GM10248 (cell line): ENCODE measurements at places on chromosomes 4 and X.

DNA sequence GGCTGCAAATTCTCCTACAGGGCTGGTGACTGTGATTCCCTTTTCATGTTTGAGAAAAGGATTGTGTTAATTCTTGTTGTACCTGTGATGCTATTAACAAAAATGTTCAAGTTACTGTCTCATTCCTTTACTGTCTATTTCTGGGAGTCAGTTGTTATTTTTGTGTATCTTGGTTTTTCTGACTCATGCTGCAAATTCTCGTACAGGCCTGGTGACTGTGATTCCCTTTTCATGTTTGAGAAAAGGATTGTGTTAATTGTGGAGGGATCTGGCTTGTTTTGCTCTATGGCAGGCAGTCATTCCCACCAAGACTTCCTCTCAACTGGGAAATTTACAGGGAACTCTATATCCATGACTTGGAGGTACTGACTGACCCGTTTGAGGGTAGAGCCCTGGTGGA, 693.4 kb upstream of the INTU start:
- no peak for DNase-seq

DNA sequence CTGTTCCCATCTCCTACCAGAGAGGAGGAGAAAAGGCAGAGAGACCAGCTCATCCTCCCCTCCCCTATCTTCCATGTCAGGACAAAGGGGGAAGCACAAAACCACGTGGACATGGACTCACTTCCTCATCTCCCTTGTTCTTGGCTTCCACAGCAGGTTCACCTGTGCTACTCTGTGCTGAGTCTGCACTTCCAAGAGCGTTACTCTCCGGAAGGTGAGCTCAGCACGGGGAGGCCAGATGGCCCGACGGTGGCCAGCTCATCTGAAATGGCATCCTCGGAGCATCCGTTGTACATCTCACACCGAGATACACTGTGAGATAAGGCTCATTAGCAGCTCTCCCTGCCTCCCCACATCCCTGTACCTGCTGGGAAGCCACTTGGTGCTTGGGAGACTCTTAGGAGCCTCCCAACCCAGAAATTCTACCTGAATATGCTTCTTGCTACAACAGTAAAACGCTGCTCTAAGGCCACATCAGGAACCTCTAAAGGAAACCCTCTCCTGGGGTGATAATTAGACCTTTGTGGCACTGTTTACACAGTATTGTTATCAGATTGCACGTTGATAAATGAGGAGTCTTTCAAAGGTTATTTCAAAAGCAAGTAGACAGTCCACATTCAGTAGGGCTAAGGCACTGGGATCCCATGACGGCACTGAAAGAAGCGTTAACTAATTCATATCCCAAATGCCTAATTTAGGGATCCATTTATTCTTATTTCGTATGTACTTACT, 19.4 kb downstream of the LGI2 start:
- DNase-seq: no peak

- no peak for DNase-seq
Observed at GRCh38 chr4:109075621-109076020, 226.8 kb downstream of the COL25A1 start.

- no peak for DNase-seq
Observed at GRCh38 chr4:14315129-14315528, 687.2 kb upstream of the CPEB2 start.

- DNase-seq: no peak
Observed at GRCh38 chr4:150117629-150118028, 39.4 kb downstream of the DCLK2 start.

DNA sequence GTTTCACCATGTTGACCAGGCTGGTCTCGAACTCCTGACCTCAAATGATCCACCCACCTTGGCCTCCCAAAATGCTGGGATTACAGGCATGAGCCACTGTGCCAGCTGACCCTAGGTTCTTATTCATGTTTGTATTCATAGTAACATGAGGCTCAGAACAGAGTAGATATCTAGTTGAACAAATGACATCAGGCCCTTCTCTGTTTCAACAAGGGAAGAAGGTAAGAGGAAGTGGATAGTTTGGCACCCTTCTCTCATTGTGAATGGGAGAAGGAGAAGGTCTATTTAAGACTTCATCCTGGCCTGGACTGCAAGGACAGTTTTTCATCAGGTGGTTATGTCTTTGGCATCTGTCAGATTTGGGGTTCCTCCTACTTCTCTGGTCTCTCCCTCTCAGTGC, 13.8 kb downstream of the GJB1 start:
- no peak for DNase-seq

DNA sequence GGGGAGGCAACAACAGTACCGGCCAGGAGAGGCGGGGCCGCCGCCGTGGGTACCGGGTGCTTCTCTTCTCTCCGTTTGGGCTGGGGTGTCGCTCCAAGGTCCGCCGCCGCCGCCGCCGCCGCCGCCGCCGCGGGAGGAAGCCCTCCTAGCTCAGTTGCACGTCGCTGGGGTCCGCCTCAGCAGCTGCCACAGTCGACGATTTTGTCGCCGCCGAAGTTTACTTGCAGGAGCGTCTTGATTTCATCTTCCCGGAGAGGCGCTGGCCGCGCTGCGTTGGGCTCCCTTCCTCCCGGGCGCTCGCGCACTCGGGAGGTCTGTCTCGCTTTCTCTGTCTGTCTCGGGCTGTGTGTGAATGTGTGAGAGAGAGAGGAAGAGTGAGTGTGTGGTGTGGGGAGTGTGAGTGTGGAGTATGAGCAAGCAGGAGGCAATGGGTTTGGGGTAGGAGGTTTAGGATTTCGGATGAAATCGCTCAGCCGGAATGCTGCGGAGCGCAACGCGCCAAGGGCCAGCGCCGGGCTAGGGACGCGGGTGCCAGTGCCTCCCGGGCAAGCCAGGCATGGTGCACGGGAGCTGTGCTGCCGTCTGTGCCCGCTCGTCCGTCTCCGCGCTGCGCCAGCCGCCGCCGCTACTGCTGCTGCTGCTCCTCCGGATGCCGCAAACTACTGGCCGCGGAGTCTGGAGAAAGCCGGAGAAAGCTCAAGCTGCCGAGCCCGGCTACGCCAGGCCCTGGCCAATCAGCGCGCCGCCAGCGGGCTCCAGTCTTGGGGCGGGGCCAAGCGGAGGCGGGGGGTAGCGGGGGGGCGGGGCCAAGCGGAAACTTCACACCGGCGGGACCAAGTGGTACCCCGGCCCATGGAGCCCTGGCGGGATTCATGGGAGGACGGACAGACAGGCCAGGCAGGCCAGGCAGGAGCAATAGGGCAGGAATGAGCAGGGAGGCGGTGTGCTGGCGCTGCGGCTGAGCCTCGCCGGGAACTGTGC, at the start of gene PCDH19:
Gene PCDH19, minus strand, starts transcription at position 664 of the 981 bp plus-strand sequence. CDS start 1,676 bp downstream, outside the sequence.
- DNase-seq: peak; percentile 15

DNA sequence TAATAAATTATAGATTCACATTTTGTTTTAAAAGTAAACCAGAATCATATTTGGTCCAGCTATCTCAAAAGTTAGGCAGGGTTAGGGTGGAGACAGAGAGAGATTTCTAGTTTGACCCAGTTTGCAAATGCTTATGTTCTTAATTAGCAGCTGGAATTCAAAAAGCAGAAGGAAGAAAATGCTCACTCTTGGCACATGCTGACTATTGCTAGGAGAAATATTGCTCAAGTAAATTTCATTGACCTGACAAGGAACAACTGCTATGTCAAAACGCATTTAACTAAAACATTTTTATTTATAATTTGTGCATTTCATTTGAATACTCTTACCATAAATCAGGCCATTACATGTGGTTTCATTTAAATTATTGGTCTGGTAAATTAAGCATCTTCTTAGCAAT, 131.8 kb downstream of the GLRA3 start:
- no peak for DNase-seq

- DNase-seq: no peak
Observed at GRCh38 chr4:172124656-172125308, 311.6 kb downstream of the GALNTL6 start.

- DNase-seq: no peak
Observed at GRCh38 chr4:136687118-136687517, 845.2 kb downstream of the PCDH18 start.

DNA sequence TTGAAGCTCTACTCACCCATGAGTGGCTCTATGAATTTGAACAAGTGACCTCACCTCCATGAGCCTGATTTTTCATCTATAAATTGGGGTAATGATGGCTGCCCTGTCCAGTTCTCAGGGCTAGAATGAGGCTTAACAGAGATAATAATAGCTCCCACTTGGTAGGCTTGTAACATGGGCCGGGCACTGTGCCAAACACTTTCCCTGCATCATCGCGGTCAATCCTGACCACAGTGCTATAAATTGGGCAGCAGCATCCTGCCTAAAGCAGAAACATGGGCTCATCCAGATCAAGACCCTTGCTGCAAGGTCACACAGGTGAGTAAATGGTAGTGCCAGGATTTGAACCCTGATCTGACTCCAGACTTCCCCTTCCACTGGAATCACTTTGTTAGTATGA, 12.8 kb downstream of the APLN start:
- DNase-seq: no peak

DNA sequence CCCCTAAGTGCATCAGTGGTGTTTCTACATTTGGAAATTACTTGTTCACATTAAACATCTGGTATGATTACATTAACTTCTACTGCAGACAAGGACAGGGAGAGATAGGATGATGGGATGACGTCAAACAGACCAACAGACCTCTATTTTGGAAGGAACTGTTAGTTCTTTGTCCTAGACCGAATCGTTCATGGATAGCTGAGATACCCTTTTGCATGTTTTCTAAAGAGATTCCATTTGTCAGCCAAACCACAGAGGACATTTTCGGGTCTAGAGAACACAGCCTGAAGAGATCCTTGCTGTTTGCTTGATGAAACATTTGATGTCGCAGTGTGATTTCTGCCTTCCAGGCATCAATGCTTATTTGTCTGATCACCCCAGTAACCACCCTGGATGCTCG, 27.7 kb downstream of the CHST7 start:
- DNase-seq: no peak

- DNase-seq: no peak
Observed at GRCh38 chrX:134735015-134735414, 76.7 kb upstream of the PLAC1 start.

GRCh38 chr4:155722336-155722735, 36.5 kb upstream of the GUCY1B1 start:
- DNase-seq: no peak

- no peak for DNase-seq
Observed at GRCh38 chrX:100817340-100817739, 2.9 kb upstream of the CSTF2 start.

GRCh38 chr4:46388857-46389256, 1.1 kb downstream of the GABRA2 start:
- DNase-seq: no peak

DNA sequence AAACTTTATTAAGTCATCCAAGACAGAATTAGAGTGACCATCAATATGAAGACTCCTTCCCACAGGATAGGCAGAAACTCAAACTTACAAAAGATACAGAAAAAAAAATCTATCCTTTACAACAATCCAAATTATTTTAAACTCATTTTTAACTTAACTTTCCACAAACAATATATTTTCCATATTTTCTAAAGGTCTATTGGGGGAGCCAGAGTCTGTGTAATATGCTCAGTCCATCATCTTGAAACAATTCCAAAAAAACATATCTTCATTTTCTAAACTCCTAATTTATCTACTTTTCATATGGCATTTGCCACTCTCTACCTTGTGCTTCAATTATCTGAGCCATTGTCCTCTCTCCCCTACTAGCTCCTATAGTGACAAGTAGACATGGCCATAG, 378.1 kb downstream of the PDGFC start:
- no peak for DNase-seq

- no peak for DNase-seq
Observed at GRCh38 chr4:167811958-167812357, 280.4 kb upstream of the ANXA10 start.

DNA sequence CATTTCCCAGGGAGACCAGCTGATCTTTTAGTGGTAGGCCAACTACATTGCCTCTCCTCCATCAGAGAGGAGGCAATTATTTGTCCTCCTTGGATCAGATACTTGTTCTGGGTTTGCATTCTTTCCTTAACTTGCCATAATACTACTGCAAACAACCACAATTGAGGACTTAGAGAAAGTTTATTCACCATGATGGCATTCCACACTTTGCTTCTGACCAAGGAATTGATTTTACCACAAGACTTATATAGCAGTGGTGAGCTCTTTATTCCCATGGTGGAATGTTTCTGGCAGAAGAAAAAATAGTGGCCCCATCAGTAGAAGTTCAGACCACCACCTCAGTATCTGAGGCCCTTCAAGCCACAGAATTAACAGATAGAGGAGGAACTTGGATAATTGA, 123.9 kb upstream of the PPP3CA start:
- DNase-seq: no peak

- no peak for DNase-seq
Observed at GRCh38 chr4:43008793-43009192, 116.3 kb downstream of the GRXCR1 start.

DNA sequence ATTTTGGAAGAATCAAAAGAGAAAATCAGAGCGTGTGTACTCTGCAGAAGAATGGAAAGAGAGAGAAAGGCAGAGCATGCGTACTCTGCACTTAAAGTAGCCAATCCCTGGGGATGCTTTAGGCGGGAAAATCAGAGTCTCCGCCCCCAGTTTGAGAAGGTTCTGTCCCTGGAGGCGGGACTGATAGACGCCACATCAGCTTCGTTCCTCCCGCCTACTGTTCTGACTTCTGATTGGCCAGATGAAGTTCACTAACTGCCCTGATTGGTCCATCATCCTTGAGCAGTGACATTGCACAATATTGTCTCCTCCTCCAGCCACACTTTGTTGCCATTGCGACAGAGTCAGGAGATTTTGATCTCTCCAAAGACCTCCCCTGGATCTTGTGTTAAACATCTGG, 23.8 kb downstream of the SSX1 start:
- no peak for DNase-seq

- DNase-seq: no peak
Observed at GRCh38 chrX:40581336-40581920, 658 bp downstream of the ATP6AP2 start.

- no peak for DNase-seq
Observed at GRCh38 chrX:149618871-149619270, 12.7 kb downstream of the TMEM185A start.

- peak; percentile 12 for DNase-seq
Observed at GRCh38 chrX:47936224-47936939, 67.4 kb downstream of the ZNF182 start.

- no peak for DNase-seq
Observed at GRCh38 chrX:132045456-132045855, 22.4 kb downstream of the STK26 start.

GRCh38 chrX:51917604-51918003, 24.2 kb downstream of the MAGED1 start:
- no peak for DNase-seq

DNA sequence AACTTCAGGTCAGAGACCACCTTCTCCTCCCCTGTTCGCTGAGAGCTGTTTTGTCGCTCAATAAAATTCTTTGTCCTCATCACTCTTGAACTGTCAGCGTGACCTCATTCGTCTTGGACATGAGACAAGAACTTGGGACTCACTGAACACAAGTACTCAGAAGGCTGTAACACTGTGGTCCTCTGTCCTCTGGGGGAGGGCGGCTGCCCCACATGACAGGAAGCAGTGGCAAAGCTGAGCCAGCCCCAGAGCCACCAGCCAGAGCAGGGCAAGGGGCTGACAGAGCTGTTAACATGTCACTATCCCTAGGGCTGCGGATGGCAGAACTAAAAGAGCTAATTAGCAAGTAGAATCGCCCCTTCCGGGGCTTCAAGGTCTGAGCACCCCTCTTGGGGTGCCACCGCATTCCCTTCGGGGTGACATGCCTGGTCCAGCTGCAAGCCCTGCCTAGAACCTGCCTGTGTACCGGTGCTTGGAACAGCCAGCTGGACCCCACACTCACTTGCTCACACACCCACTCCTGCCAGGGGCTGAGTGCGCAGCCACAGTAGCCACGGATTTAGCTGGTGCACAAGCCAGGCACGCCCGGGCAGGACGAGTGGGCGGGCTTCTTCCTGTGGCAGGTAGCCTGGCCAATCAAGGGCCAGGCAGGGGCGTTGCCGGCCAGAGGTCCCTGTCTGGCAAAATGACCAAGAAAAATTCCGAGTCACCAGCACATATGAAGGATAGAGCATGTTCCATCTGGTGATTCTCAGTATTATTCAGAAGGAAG, 648.6 kb upstream of the AGA start:
- no peak for DNase-seq
